GM12864 (cell line): ENCODE measurements at places on chromosomes 12 and 14.

- DNase-seq: no peak
Observed at GRCh38 chr14:93961620-93962019, 14.8 kb downstream of the ASB2 start.

- DNase-seq: no peak
Observed at GRCh38 chr12:79775355-79776027, 84.7 kb upstream of the PAWR start.

- no peak for DNase-seq
Observed at GRCh38 chr14:75259510-75259855, 19.1 kb upstream of the FOS start.

DNA sequence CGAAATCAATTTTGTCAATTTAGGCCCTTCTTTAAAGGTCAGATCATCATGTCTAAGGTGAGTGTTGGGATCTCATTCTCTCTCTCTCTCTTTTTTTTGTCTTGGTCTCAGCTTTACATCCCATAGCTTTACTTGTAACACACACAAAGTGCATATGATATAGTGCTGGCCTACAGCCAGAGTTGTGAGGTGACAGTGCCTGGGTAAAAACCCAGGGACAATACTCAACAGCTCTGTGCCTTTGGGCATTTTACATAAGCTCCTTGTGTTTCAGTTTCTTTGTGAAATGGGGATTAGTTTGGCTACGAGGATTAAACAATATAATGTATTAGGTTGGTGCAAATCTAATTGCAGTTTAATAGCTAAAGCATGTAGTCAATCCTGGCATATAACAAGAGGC, 40.2 kb downstream of the GRIP1 start:
- DNase-seq: no peak
